ENCODE measurements at places on chromosomes 3 and 15.

- no peak for DNase-seq
Observed at GRCh38 chr3:53820756-53821580, 25.3 kb downstream of the CHDH start.

DNA sequence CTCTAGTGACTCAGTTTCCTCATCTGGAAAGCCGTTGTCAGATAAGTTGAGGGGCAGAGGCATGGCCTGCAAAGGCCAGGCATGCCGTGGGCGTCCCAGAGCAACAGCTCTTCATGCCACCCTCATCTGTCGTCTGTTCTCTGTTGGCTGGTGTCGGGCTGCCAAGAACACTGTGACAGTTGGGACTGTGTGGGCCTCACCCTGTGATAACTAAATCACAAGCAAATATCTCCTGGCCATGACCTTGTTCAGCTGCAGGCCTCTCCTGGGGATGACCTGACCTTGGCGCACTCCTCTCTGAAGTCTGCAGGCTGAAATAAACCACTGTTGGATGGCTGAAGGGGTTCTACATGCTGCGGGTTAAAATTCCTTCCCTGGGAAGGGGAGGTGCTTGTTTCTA lies 145.9 kb downstream of the SHQ1 start:
- no peak for DNase-seq

DNA sequence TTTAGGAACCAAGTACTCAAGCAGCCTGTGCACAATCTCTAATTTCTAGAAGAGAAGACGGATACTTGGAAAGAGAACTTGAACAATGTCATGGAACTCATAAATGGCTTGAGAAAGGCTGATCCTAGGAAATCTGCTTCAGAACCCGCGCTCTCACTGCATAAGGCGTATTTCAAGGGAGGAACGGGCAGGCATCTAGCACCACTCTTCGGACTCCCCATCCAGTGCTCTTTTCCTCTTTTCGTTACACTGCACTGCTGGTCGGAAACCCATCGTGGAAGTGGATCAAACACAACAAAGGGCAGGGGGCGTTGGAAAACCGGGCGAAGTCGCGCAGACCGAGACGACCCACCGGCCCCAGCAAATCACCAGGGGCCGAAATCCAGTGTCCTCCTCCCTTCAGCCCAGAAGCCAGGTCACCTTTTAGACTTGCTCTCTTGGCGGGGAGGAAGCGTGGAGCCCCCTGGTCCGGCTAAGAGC lies 539 bp upstream of the TLNRD1 start:
- no peak for DNase-seq

GRCh38 chr3:56787784-56788256 lies 13.9 kb downstream of the ARHGEF3 start:
- no peak for DNase-seq

DNA sequence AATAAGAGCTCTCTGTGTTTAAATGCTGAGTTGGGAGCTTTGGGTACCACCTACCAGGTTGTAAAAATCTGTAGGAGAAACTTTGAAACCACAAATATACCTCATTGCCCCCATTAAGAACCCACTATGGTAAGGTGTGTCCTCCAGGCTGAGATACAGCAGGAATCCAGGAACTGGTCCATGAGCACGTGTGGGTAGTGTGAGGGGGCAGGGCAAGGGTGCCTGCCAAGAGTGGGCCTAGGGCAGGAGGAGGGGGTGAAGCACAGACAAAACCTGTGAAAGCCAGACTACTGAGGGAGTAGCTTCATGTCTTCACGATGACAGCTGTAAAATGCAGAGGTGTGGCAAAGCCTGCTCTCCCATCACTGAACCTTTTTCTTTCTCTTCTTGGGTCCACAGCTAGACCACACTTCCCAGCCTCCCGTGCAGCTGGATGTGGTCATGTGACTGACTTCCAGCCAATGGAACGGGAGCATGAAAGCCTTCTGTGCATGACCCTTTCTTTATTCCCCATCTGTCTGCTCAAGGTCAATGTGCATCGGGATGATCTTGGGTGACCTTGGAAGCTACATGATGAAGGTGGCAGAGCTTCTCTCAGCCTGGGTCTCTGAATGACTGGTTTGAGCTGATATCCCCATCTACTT lies 51.1 kb upstream of the POMGNT2 start:
- no peak for DNase-seq

All from germinal center (tissue), 1 donor.